ENCODE measurements at places on chromosomes 6 and 20.

GRCh38 chr6:143264986-143265764 is 185.3 kb downstream of the ADAT2 start:
- DNase-seq = no peak

GRCh38 chr20:48765359-48765758 is 62.4 kb downstream of the PREX1 start:
- no peak for DNase-seq

DNA sequence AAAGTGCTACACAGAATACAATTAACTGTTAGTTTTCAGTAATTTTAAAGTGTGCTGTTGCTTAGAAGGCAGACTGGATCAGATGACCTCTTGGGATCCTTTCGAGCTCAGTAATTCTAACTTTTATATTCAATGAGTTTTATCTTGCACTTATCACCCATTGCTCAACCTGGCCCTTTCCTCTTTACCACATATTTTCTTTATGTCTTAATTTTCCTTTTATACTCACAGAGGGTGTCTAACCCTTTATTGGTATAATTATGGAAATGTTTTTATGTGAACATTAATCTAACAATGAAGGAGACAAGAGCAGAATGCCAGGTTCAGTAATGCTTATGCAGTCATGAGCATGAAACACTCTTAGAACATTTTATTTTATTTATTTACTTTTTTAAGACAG is 39.7 kb upstream of the CARMIL1 start:
- no peak for DNase-seq

DNA sequence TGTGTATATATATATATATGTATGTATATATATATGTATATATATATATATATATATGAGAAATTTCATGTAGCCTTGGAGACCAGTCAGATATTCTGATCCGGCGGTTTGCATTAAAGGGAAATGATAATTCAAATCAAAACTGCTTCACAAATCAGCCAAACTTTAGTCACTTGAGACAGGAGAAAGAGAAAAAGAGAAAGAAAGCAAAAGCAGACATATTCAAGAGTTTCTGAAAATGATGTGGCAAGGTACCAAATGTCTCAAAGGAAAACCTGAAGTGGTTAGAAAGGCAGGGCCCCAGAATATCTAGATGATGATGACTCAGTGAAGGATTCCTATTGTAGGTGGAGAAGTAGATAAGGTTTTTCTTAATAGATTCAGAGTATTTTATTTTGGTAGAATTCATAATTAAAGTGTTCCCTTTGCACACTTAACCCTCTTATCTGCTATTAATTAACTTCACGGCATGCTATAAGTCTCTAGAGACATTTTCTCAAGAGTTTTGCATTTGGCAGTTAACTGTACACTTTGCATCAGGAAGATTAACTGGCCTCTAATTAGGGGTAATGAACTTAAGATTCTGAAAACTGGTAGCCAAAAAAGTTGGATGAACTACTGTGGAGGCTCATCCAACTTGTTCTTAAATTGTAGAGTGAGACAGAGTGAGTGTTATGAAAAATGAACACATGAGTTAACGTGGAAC is 50.1 kb upstream of the ASF1A start:
- no peak for DNase-seq

DNA sequence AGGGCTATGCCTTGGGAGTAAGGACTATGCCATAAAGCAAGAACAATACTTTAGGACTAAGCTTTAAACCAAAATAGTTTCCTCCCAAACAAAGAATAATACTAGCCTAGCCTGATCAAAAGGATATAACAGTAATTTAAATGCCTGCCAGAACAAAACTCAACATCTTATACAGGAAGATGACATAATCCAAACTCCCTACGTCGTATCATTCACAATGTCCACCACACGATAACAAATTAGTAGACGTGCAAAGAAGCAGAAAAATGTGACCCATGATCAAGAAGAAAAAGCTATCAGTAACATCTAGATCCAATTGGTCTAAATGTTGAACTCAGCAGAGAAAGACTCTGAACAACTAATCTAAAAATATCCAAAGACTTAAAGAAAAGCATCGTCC is 65.8 kb downstream of the RSPH3 start:
- no peak for DNase-seq

- peak; percentile 76 for DNase-seq
These were observed 13.6 kb downstream of the TRAPPC3L start for GRCh38 chr6:116531675-116532570.

All from SK-N-DZ (cell line).